ENCODE measurements at places on chromosomes 6 and 20.

DNA sequence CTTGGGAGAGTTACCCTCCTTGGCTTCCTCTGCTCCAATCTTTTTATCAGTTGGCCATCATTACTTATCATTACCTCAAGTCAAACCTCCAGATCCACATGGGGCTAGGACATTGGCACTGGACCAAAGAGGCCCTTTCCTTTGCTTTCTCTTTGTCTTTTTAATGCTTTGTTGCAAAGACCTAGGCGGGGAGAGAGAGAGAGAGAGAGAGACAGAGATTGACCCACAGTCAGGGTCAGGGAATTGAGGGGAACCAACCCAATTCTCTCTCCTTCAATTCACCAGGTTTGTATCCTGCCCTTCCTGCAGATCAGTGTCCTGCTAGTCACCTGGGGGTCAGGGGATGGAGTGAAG, 3.5 kb upstream of the VEGFA start:
- no peak for DNase-seq

- no peak for DNase-seq
Measured at GRCh38 chr6:106870069-106870468, 104.5 kb downstream of the CD24 start.

DNA sequence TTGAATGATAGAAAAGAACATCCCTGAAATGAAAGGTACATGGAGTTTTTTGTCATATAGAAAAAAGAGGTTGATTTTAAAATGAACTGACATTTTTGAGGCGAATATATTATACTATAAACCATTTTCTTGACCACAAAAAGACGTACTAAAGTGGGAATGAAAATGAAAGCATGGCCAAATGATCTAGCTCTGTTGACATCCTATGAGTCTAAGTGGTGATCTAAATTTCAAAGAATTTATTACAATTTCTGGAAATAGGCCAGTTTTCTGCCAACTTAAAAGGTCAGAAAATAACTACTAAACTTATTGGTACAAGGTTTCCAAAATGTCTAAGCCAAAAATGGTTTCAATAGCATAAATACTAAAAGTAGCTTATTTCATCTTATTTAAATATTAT, 536.8 kb downstream of the EYS start:
- DNase-seq: no peak

DNA sequence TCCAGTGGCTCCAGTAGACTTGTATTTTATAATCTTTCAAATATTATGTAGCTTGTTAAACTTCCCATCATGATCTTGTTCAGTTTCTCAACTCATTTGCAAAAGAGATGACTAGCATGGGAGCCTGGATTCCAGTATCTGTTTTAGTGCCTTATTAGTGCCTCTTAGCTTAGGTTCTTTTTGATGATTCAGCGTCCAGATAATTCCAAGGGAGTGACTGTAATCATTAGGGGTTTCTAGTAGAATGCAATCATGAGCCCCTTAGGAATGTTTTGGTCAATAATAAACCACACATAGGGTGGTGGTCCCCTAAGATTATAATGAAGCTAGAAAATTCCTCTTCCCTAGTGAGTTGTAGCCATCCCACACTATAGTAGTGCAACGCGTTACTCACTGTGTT, 7.0 kb downstream of the CD2AP start:
- no peak for DNase-seq

GRCh38 chr6:31871046-31871659, 7.6 kb downstream of the SLC44A4 start:
- no peak for DNase-seq

GRCh38 chr6:85866370-85866730, 223.7 kb upstream of the SYNCRIP start:
- no peak for DNase-seq

- no peak for DNase-seq
Measured at GRCh38 chr6:102150549-102150948, 757.0 kb downstream of the GRIK2 start.

DNA sequence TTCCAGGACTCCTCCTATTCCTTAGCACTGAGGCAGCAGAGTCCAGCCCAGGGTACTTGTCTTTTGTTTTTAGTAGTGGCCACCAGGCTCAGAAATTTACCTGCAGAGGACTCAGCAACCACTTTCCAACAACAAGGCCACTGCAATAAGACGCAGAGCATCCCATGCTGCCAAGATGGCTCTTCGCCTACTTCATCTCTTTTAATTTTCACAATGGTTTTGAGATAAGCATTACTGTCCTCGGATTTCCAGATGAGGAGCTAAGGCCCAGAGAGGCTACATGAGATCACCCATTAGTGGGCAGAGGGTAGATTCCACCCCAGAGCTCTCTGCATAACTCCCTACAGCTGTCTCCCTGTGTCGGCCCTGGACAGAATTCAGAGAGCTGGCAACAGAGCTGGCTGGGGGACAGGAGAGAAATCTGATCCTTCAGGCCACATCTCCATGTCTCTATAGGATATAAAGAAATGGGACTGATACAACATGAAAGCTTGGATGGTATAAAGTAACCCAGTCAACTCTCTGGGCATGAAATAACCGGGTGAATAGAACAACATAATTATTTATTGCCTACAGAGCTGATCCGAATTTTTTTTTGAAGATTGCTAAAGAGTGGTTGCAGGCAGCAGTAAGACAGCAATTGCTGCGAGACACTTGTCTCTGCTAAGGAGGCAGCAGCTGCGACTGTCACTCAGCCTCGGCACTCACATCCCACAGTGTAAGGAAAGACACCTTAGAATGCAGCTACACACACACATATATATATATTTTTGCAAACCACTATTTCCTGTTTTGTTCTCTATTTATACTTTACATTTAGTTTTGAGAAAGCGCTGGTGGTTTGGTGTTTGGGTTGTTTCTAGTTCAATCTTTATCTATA, 37.2 kb downstream of the SCML4 start:
- no peak for DNase-seq

- DNase-seq: no peak
Measured at GRCh38 chr6:109420751-109421150, 19.7 kb downstream of the PPIL6 start.

DNA sequence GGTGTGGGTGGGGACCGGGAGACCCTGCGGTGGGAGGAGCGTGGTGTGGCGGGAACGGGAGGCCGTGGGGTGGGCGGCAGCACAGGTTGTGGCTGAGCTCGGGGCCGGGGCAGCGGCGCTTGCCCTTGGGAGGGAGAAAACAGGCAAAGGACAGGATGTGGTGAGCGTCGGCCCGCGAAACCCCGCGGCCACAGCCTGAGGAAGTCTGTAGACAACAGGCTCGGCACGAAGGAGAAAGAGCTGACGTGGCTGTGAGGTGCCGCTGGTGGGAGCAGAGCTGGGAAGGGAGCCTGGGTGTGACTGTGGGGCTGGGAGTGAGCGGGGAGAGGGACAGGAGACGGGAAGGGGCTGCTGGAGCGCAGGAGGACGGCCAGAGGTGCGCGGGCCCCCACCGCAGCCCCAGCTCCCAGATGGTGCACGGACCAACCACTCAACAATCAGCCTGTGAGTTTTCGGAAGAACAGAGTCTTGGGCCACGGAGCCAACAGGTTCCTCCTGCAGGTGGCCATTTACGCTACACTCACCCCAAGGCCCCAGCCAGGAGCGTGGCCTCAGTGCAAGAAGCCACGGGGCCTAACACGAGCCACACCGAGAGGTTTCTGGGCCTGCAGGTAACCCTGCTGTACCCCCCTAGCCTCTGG, 202.8 kb downstream of the DLL1 start:
- DNase-seq: peak; percentile 33

- DNase-seq: no peak
Measured at GRCh38 chr6:84137051-84137375, 90.4 kb downstream of the CEP162 start.

GRCh38 chr6:27176096-27176495, 71.4 kb upstream of the PRSS16 start:
- no peak for DNase-seq

All from activated CD8-positive, alpha-beta memory T cell treated with anti-CD3 and anti-CD28 coated beads for 4 hours (primary cell).